ENCODE measurements at places on chromosomes 4 and X.
A peak's percentile ranks its signal among the peaks of the same experiment; 100 is the strongest.

- no peak for DNase-seq
These were observed 29.1 kb downstream of the PPP2R2C start for GRCh38 chr4:6443035-6444023.

- no peak for DNase-seq
These were observed 171.9 kb downstream of the TENM3 start for GRCh38 chr4:182415116-182415515.

- DNase-seq = no peak
These were observed 10.3 kb upstream of the NAT8L start for GRCh38 chr4:2048831-2049230.

DNA sequence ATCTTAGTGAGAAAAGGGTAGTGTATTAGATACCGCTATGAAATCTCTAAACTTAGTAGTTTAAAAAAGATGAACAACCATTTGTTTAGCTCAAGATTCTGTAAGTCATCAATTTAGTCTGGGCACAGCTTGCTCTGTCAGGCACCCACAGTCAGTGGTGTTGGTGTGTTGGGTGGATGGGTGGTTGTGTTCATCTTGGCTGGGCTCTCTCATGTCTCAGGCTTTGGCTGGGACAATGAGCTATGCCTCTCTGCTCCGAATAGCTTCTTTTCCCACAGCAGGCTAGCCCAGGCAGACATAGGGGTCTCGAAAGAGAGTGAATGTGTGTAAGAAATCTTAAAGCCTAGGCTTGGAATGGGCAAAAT, 127.0 kb upstream of the GATB start:
- no peak for DNase-seq

DNA sequence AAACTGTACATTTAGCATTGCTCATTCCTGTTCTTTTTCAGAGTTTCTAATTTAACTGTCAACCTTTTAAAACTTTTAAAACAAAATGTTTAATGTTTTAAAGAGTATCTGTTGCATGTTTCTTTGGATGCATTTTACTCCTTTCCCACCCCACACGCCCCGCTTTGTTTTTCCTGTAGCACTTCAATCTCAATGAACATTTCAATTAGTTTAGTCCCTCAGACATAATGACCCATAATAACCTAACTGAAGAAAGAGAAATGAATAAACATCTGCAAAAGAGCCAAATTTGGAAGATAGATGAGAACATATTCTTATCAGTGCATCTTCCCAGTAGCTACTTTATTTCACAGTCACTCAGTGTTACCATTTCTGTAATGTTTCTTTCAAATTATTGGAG, 7.5 kb downstream of the PCDH10 start:
- no peak for DNase-seq

DNA sequence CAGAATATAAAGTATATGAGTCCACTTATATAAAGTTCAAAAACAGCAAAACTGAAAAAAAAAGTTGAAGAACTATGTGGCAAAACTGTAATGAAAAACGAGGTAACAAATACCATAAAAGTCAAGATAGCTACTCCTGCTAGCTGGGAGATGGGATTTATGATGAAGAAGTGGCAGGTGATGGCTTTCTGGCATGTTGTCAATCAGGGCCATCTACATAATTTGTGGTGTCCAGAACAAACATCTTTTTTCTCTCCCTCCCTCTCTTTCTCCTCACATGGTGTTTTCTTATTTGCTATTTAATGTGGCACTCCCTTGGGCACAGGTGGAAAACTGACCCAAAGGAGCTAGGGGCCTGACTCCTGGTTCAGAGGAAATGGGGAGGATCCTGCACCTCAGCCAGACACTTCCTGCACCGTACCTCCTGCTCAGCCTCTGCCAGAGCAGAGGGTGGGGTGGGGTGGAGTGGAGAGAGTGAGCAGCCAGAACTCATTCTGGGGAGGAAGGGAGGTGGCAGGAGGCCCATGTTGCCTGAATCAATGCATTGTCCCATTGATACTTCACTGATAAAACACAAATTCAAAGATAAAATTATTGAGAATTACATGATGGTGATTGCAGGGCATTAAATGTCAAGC, 5.3 kb upstream of the SAP30 start:
- DNase-seq = no peak

GRCh38 chrX:103585411-103586313, at the start of gene TCEAL4:
TCEAL4 (plus strand) TSS chrX:103585515; CDS start chrX:103586676, 1,161 bp downstream.
- peak; percentile 23 for DNase-seq

- DNase-seq = no peak
These were observed 126.9 kb downstream of the MFAP3L start for GRCh38 chr4:169899295-169899694.

Data from stimulated activated CD4-positive, alpha-beta T cell treated with anti-CD3 and anti-CD28 coated beads, Interleukin-4, amount 100 ng/mL, for 4 hours (primary cell).